ENCODE measurements at places on chromosomes 1 and 21.

GRCh38 chr1:229951856-229952534, 115.0 kb upstream of the GALNT2 start:
- no peak for DNase-seq

DNA sequence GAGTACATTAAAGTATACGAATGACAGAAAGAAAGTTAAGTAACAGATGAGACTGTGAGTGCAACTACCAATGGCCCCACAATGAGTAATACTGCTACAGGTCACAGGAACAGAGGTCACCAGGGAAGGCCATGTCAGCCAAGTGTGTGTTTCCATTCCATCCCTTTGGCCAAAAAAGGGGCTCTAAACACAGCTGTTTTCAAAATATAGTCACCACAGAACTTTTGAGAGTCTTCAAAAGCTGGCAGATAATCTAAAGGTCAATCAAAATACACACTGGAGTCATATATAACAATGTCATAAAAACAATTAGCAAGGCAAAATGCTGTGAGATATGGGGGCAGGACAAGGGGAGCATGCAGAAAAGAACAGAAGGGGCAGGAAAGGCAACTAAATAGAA, 10.2 kb downstream of the USP24 start:
- DNase-seq = no peak

DNA sequence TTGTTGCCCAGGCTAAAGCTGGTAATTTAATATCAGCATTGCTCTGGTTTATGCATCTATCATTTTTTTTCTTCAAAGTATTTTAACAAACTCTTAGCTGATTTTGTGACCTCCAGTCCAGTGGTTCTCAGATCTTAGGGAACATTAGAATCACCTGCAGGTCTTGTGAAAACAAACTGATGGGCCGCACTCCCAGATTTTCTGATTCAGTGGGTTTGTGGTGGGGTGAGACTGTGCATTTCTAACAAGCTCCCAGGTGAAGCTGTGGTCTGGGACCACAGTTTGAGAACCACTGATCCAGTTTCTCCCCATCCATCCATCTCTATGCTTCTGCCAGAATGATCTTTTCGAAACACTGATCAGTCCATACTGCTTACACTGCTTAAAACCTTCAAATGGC, 305.7 kb upstream of the USP24 start:
- no peak for DNase-seq

DNA sequence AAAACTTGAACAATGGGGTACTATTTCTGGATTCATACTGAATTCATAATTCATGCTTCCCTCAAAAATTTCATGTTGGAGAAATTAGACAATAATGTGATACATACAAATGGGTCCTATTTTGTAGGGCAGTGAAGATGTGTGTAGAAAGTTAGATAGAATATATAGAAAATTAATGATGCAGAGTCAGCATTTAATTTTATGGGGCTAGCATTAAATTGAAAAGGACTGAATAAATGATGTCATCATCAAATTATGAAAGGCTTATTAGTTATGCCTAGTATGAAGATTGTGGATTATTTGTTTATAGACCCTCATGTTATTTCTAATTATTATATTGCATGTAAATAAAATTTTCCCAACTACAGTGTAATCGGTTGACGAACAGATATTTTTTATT, 119.1 kb downstream of the ADGRL4 start:
- no peak for DNase-seq

DNA sequence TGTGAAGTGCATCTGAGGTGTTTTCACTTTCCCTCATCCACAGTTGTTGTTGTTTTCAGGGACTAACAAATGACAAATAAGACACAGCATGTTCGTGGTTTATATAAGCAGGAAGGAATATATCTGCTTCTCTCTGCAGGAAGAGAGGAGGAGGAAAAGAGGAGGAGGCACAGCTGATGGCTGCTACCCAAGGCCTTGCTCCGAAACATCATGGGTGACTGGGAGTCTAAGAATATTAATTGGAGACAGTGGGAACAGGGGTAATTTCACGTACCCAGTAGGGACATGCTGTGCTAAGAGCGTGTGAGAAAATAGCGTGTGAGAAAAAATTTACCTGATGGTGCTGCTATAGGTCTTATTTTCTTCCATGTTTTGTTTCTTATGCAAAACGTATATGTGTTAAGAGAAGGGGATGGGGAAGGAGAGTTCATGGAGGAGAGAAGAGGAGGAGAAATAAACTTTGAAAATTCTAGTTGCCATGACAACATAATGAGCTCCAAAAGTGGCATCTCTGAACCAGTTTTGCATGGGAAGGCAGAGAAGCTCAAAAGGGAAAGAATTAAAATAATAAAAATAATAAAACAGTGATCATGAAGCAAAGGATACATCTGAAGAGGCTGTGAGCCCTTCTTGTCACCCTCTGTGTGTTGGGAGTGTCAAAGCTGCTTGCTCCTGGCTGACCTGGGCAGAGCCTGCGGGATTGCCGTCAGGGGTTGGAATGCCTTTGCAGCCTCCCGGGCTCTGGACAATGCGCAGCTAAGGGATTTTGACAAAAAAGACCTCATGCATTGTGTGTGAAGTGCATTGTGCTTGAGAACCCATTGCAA, 192.0 kb downstream of the CACNA1E start:
- DNase-seq = no peak

- no peak for DNase-seq
These were observed 79.6 kb downstream of the SNX7 start for GRCh38 chr1:98741164-98741563.

GRCh38 chr1:202234331-202235002, 40.9 kb downstream of the LGR6 start:
- no peak for DNase-seq

GRCh38 chr21:15050568-15051377, 14.0 kb downstream of the NRIP1 start:
- DNase-seq = no peak

DNA sequence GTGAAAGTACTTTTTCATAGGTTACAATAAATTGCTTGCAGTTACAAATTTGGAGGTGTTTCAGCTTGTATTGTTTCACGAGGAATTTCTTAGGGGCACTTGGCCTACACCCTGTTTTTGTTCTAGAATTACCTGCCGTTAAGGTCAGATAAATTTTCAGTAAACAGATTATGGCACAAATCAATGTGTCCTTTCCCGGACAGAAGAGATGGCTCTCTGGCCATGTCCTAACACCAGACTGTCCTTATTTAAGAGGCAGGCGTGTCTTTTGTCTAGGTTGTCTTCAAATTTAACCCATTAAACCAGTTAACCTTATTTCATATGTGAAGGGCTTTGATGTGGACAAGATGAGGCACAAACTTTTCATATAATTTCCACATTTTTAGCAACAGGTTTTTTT, 243.4 kb downstream of the SDCCAG8 start:
- no peak for DNase-seq

DNA sequence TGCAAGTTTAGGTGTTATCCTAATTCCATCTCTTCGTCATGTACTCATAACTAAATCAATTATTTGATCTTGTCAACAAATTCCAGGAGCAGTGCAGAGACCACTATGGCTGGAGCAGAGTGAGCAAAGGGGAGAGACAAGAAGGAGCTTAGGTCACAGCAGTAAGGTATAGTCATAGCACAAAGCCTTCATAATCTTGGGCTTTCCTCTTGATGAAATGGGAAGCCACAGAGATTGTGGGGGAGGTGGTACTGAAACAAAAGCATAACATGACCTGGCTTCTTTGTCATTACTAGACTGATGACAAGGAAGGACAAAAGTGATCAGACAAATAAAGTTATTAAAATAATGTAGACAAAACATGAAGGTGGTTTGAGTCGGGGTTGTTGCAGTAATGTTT, 60.1 kb upstream of the PTGS2 start:
- DNase-seq = no peak

GRCh38 chr1:67893126-67893495, 59.8 kb upstream of the GNG12 start:
- DNase-seq = no peak

GRCh38 chr1:113515498-113515897, 125.2 kb downstream of the MAGI3 start:
- DNase-seq = no peak

DNA sequence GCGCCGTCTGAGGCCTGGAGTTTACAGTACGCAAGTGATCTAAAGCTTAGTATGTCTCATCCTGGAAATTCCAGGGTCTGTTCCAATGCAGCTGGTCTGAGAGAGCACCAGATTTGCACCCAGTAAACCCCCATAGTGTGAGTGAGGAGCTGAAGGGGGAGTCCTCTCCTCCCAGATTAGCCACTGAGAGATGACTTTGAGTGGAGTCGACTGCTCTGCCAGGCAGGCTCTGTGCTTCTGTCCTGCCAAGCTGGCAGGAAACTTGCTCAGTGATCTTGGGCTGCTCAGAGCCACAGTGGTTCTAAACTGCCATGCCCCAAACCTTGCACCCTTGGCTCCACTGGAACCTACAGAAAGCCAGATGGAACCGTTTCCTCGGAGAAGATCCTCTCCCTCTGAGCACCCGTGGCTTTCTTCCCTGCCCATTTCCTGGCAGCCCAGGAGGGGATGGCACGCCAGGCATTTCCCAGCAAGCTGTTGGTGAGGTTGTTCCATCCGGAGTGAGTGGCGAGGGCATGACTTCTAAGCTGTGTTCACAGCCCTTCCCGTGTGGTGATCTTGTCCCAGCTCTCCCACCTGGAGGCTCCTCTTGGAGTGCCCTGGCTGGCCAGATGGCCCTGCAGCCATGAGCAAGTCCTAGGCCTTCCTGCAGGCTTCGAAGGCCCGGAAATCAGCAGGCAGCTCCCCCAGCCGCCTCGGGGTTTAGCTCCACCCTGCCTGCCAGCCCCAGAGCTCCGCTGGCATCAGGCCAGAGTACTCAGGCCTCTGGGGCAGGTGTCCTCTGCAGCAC, 125.9 kb upstream of the VAMP3 start:
- DNase-seq = no peak

- DNase-seq = no peak
These were observed 6.8 kb upstream of the PPP1R15B start for GRCh38 chr1:204418174-204419063.

DNA sequence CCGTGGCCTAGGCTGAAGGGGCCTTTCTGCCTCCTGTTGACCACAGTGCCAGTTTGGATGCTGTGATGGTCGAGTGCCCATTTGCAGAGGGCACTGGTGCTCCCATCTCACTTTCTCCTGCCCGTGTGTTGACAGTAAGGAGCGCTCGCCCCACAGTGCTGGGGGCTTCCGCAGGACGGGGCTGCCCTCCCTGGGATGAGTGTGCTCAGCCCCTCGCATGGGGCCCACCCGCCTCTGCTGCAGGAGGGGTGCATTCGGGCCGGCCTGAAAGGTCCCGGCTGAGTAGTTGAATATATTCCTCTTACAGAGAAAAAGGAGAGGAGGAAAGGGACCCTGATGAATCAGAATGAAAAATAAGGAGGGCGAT, 37.3 kb downstream of the NTPCR start:
- no peak for DNase-seq

GRCh38 chr1:24465638-24466037, 37.0 kb upstream of the RCAN3 start:
- no peak for DNase-seq

- no peak for DNase-seq
These were observed 134.3 kb downstream of the ZP4 start for GRCh38 chr1:237756304-237756967.

DNA sequence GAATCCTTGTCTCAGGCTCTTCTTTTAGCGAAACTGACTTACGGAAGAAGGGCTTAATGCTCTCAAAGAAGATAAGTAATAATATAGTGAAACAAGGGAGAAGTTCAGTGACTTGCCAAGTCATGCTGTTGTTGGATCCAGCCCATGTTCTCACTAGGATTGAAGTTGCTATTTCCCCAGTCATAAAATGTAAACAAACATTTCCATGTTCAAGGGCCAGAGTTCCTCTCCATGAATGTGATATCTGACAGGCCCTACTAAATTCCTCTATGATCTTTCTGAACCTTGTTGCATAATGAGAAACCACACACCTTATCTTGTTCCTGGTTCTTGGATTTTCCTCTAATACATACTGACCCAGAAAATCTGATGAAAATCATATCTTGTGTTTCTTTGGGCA, 876.5 kb upstream of the B3GALT2 start:
- no peak for DNase-seq

DNA sequence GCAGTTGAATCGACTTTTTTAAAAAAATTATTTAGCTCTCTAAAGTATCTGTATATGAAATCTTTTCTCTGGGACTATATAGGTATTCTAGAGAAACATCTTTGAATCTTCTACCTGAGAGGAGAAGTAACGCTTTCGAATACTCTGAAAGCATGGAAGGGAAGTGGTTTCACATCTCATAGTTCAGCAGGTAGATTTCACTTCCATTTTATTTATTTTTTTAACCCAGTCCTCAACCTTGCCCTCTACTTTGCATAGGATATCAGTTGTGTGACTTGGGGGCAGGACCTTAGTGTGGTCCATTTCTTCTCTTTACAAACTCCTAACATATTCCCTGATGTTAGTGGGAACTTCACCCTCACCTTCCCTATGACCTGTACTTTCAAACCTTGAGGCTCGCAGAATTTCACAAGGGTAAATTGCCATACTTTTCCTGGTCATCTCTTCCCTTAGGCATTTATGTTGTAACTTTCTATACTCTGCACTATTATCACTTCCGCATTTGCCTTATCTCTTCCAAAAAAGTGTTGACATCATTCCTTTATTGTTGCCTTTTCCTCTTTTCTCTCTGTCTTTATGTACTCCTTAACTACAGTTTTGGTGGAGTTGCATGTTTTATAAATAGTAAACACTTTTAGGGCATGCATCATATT, 1208.5 kb upstream of the ADGRL4 start:
- DNase-seq = no peak

DNA sequence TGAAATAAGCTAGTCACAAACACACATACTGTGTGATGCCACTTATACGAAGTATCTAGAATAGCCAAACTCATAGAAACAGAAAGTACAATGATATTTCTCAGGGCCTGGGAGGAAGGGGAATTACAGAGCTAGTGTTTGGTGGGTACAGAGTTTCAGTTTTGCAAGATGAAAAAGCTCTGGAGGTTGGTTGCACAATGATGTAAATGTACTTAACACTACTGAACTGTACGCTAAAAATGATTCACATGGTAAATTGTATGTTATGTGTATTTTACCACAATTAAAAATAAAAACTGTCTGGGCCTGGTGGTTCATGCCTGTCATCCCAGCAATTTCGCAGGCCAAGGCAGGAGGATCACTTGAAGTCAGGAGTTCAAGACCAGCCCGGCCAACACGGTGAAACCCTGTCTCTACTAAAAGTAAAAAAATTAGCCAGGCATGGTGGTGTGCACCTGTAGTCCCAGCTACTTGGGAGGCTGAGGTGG, 15.3 kb upstream of the FHAD1 start:
- no peak for DNase-seq

DNA sequence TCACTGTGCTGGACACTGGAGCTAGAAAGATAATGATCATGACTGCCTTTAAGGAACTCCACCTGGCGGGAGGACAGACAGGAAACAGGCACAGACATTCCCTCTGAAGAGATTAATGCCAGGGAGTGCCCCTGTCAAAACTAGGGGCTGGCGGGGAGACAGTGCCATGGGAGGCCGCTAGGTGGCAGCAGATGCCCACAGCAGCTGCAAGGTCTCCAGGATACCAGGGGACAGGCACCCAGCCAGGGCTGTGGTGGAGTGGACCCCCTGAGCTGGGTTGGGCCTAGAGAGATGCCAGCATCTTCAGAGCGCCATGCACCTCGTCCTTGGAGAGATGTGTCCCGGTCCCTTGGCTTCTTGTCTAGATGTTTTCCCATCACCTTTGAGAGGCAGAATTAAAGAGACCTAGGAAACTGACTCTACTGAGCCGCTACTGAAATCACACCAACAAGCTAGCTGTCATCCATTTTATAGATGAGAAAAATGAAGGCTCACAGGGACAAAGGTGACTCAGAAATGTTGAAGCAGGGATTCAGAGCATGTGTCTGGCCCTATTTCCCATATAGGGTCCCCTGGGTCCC, 3.6 kb downstream of the REN start:
- DNase-seq = peak; percentile 70

GRCh38 chr1:213986925-213987250, 885 bp upstream of the PROX1 start:
- DNase-seq = no peak

GRCh38 chr1:15994081-15994480, 10.0 kb upstream of the SRARP start:
- no peak for DNase-seq

Data from mesothelial cell of epicardium (in vitro differentiated cells).